ENCODE measurements at places on chromosomes 16 and 17.

GRCh38 chr16:2739625-2740430 lies 12.6 kb upstream of the SRRM2 start:
- no peak for DNase-seq

DNA sequence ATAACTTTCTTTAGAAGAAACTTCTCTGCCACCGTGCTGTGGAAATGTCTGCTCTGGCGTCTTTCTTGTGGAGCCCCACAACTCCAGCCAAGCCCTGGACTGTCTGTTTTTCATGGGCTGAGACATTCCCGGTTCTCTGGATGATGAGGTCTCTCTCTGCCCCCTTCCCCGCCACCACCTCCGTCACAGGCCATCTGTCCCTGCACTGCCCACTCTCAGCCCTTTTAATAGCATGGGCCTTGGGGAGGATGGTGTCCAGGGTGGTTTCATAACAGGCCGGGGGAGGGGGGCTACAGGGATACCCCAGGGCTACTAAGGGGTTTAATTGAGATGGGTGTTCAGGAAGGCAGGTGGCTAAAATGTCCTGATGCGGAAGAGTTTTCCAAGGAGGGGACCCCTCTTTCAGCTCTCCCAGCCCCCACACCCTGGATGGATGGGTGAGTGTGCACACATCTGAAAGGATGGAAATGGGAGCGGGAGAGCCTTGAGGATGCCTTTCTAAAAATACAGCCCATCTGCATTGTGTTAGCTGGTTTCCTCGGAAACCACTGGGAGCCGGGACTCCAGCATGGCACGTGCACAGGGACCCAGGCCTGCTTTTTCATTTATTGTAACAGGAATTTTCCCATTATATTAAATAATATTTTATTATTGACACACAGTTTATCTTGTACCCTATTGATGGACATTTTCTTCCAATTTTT lies 14.6 kb upstream of the NDRG4 start:
- no peak for DNase-seq

DNA sequence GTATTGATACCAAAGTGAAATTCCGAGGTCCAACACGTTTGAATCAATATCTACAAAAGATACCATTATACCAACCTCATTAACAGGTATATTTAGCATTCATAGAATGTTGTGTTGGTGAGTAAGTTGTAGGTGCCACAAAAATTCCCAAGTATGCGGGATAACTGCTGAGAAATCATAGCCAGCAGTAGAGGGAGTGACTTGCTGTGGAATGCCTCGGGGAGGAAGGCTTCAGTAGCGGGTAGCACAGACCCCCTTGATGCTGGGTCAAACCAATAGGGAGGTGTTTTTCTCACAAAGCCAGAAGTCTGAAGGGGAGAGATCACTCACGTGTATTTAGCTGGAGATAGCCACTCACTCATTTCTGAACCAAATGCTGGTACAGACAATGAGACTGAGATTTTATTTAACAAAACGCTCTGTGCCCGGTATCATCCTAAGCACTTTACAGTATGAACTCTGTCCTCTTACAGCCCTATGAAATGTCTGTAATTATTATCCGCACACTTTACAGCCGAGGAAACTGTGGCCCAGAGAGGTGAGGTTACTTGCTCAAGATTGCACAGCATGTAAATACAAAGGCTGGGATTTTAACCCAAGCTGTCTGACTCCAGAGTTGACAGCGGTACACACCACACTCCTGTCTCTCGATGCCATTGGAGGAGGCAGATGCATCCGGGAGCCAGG lies 23.1 kb downstream of the HSBP1 start:
- no peak for DNase-seq

DNA sequence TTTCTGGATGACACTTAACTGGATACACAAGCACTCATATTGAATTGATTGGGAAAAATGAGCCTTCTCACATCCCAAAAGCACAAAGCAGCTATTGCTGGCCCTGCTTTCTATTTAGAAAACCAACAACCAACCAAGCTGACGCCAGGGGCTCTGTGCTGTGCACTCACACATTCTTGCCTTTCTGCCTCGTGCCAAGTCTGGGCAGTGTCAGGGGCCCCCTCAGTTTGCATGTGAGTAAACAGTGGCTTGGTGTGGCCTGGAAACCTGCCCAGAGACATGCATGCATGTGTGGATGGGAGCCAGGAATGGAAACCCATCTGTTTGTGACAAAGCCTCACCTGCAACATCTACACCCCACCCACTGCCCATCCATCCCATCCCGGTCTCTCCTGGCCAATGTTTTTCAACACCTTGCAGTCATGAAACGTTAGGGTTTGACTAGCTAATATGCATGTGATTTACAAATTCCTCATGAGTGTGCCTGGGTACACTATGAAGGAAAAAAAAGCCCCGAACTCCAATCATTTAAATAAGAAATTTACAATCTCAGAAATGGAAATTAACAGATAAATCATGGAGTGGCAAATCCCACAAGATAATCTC lies 20.4 kb downstream of the MIEF2 start:
- no peak for DNase-seq

GRCh38 chr16:51607201-51607651 lies 456.2 kb upstream of the SALL1 start:
- no peak for DNase-seq

DNA sequence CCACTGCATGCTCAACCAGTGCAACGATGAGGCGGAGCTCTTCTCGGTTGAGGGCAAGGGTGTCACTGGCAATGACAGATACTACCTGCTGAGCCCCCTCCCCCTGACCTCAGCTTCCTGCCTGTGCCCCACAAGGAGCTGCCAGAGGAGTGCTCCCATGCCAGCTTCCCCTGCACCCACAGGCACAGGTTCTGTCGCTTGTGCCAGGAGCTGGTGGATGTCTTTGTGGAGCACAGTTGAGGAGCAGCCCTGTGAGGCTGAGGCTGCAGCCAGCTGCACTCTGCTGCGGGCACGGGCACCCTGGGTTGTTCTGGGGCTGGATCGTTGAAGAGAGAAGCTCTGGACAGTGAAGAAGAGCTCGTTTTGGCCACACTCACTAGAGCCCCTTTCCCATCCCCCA lies 165.3 kb upstream of the ZNF267 start:
- no peak for DNase-seq

DNA sequence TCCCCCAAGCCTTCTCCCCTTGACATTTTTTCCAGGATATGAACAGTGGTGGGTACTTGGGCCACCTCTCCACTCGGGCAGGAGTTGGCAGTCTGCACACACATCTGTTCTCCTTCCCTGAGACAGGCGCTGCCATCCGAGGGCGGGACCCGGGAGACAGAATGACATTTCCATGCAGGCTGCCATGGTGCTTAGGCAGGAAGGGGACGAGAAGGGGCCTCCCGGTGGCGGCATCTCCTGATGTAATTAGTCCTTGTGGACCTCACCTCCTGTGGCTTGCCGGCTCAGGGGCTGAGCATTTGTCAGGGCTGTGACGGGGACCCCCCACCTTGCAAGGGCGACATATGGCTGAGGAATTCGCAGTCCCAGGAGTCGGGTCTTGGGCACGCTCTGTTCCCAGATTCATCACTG lies 197.2 kb downstream of the FOXL1 start:
- no peak for DNase-seq

DNA sequence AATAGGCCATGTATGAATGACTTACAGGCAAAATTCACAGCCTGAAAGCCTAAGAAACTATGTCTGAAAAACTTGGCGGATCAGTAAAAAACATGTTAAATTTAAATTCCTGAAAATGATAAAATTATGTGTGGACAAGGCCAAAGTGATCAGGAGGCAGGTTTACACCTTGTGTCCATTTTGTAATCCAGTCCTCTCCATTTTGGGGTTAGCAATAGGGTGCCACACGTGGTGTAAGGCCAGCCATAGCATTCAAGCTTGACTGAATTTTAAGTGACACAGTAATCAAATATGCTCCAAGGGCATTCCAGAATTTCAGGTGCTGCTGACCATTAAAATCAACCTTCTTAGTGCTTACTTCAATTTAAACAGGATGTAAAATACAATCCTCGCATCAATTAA lies 2.7 kb downstream of the RNF43 start:
- no peak for DNase-seq

- DNase-seq, result peak; percentile 22
These were observed 26.2 kb upstream of the OSGIN1 start for GRCh38 chr16:83926726-83927397.

DNA sequence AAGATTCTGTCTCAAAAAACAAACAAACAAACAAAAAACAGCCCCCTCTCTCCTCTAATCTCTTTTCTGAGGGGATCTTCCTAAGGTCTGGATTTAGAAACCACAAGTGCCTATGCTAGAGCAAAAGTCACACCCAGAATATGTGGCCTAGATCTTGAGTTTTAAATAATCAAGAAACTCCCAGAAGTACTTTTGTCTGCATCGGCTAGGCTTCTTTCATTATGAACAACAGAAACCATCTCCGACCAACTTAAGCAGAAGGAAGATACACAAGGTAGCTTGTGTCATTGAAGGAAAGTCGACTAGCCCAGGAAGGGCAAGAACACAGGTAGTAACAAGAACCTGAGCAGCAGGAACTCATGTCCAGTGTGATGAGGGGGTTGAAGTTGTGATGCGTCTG lies 73.9 kb upstream of the KIFC3 start:
- no peak for DNase-seq

- peak; percentile 86 for DNase-seq
These were observed 25.5 kb upstream of the RFFL start for GRCh38 chr17:35088881-35089585.

DNA sequence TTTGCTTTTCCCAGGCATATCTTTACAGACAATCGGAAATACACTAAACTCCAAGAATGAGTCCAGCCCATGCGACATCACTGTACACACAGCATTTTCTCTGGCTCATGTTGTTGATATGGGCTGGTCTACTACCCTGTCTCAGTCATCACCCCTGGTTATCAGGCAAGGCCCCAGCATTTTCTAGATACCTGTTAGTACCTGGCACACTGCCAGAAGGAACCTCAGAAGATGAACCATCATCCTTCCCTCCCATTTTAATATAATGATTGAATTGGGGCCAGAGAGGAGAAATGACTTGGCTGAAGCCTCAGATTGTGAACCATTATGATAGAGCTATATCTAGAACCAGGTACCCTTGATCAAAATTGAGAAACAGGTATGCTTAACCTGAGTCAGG lies 406.2 kb downstream of the CDH11 start:
- DNase-seq, result no peak

- DNase-seq, result no peak
These were observed 15.4 kb downstream of the KCNJ2 start for GRCh38 chr17:70184770-70185169.

GRCh38 chr17:78361225-78361701 lies 1.4 kb upstream of the SOCS3 start:
- no peak for DNase-seq

DNA sequence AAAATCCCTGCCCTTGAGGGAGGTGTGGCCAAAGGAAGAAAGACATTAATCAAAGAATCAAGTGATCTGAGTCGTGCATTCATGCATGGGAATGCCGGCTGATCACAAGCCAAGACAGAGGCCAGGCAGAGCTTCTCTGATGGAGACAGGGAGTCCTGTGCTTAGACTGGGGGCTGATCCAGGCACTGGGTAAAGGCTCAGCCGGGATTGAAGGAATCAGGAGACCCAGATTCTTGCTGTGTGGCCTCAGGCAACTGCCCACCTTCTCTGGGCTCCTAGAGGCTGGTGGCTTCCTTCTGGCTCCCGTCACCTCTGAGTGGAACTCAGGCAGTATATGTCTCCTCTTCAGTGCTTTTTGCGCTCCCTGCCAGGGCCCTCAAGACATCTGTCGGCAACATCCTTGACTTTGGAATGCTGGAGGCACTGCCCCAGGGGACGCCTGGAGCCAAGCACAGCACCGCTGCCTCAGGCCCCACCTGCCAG lies 17.7 kb downstream of the RAI1 start:
- DNase-seq, result no peak

GRCh38 chr16:29230671-29231096 lies 175.8 kb downstream of the NPIPB11 start:
- DNase-seq, result no peak

DNA sequence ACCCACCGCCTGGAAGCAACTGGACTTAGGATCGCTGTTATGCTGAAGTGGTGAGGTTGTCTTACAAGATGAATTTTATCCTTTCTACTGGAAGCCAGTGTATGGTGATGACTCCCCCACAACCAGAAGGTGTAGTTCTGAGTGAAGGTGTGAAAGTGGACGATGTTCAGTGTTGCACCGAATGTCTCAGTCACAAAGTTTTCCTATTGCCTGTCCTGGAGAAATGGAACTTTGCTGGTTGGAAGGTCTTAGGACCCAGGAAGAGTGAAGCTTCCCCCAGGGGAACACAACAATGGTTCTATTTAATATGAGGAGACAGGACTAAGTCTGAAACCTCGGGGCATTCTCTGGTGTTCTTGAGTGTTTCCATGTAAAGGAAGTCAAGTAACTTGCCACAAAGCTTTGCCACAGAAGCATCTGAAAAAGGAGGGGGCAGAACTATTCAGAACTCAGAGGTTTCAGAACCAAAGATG lies 44.2 kb downstream of the USP22 start:
- DNase-seq, result no peak

DNA sequence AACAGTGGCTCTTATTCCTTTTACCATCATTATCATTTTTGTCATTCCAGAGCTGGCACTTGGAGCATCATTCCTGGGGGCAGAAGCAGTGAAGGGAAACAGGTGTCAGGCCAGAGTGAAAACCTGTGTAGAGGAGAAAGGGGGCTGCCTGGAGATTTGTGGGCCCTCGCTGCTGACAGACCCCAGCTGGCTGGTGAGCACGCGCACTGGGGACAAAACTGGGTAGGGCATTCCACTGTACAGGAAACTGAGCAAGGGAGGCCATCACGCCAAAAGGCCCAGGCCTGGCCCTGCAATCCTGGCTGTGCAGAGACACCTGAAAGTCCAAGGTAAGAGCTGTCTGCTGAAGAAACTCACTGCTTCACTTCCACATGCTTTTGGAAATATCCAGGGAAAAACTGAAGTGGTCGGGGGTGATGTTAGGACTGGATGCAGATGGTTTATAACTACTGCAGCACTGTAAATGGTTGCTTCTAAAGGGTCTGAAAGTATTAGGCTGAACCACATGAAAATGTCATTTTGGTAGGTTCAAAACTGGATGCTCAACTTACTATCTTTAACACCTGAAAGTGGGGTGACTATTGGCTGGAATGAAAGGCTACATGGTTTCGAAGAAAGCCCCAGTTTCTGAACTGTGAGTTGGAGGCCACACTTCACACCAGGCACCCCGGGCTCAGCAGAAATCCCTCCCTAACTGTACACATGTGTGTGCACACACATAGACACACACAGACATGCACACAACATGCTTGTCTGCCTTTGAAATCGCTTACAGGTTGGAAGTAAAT lies 225.0 kb downstream of the C16orf78 start:
- no peak for DNase-seq

- DNase-seq, result no peak
These were observed at the start of gene GP2 for GRCh38 chr16:20327444-20328041. Gene GP2, minus strand, starts transcription at chr16:20327513. Its CDS starts 1,082 bp downstream, at chr16:20326431.

DNA sequence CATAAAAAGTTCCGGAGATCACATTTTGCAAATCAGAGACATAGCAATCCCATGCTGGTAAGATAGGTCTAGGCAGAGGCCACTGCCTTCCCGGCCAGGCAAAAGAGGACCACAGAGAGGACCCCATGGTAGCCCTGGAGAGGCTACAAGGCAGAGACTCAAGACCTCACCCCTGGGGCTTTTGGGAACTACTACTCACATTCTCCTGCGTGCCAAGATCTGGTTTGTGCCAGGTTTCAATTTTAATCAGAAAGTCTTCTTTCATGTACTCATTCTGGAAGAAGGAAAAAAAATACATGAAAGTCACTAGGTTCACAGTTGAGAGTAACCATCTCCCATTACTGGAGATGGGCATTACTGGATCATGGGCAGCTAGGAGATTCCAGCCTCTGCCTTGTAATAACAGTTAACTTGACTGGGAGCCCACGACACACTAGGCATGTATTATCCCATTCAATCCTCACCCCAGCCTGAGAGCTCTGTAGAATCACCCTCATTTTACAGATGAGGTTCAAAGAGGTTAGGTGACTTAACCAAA lies 21.2 kb downstream of the PITPNA start:
- no peak for DNase-seq
